Ascending aorta (tissue), 2 donors: ENCODE measurements at places on chromosomes 2 and 18.

GRCh38 chr2:235080101-235080500 lies 128.3 kb downstream of the SH3BP4 start:
- DNase-seq, result no peak
- H3K4me1 ChIP-seq, result no peaks in the 10 kb centered on the region
- no peaks in the 10 kb centered on the region for H3K27me3 ChIP-seq
- no peaks in the 10 kb centered on the region for H3K36me3 ChIP-seq

GRCh38 chr2:7190587-7191324 lies 273.5 kb downstream of the RNF144A start:
- H3K27me3 ChIP-seq, result no peaks in the 10 kb centered on the region
- H3K4me1 ChIP-seq, result no peaks in the 10 kb centered on the region
- no peak overlapping the region for H3K27ac ChIP-seq
- H3K4me3 ChIP-seq, result no peak overlapping the region
- DNase-seq, result no peak
- no peaks in the 10 kb centered on the region for H3K36me3 ChIP-seq

GRCh38 chr2:240437551-240437860 lies 2.0 kb downstream of the GPC1 start:
- no peaks in the 10 kb centered on the region for H3K27me3 ChIP-seq
- no peak overlapping the region for H3K27ac ChIP-seq
- no peak for DNase-seq
- peaks cover 28% of the 10 kb centered on the region for H3K4me1 ChIP-seq

DNA sequence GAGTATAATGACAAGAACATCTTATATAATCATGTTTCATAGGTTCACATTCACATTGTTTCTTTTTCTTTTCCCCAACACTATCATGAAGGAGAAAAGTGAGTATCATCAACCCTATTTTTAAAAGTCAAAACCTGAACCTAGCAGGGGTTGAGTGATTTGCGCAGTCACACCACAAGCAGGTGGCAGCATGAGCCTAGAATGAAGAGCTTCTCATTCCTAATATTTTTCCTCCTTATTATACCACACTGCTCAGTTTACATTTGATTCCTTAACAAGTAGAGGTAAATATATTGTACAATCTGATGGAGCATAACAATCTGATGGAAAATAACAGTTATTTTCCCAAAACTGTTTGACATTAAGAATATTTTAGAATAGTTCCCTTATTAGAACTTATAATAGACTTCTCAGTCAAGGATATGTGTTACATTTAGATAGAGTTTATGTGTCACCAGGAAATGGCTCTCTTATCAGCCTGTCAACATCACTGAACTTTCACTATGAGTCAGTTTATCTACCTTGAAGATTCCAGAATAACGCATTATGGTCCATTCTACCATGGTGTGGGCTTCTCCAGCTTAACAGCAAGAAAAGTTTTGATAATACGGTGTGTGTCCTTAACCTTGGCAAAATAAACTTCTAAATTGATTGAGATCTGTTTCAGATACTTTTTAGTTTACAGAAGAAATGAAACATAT lies 119.5 kb downstream of the NEB start:
- no peaks in the 10 kb centered on the region for H3K27me3 ChIP-seq
- H3K4me3 ChIP-seq, result no peak overlapping the region
- H3K4me1 ChIP-seq, result no peaks in the 10 kb centered on the region
- no peaks in the 10 kb centered on the region for H3K36me3 ChIP-seq
- no peak overlapping the region for H3K27ac ChIP-seq
- no peak for DNase-seq

GRCh38 chr2:73821227-73821626 lies 7.5 kb upstream of the STAMBP start:
- DNase-seq, result no peak
- H3K4me3 ChIP-seq, result no peak overlapping the region
- H3K27me3 ChIP-seq, result no peaks in the 10 kb centered on the region
- no peak overlapping the region for H3K27ac ChIP-seq
- no peaks in the 10 kb centered on the region for H3K36me3 ChIP-seq

GRCh38 chr2:79122676-79123075 lies 2.4 kb downstream of the REG1A start:
- no peak for DNase-seq
- no peak overlapping the region for H3K4me3 ChIP-seq
- H3K27me3 ChIP-seq, result no peaks in the 10 kb centered on the region
- H3K27ac ChIP-seq, result no peak overlapping the region
- H3K36me3 ChIP-seq, result no peaks in the 10 kb centered on the region
- no peaks in the 10 kb centered on the region for H3K4me1 ChIP-seq

- peaks cover 1% of the 10 kb centered on the region for H3K36me3 ChIP-seq
- H3K27ac ChIP-seq, result no peak overlapping the region
- H3K27me3 ChIP-seq, result peaks cover 5% of the 10 kb centered on the region
- no peak for DNase-seq
- H3K4me1 ChIP-seq, result no peaks in the 10 kb centered on the region
Measured at GRCh38 chr2:226802573-226802972, 3.0 kb upstream of the IRS1 start.

- DNase-seq, result no peak
- no peaks in the 10 kb centered on the region for H3K36me3 ChIP-seq
- no peak overlapping the region for H3K4me3 ChIP-seq
- H3K4me1 ChIP-seq, result no peaks in the 10 kb centered on the region
Measured at GRCh38 chr2:198698230-198698629, 759.5 kb downstream of the SATB2 start.

- H3K27me3 ChIP-seq, result no peaks in the 10 kb centered on the region
- no peak for DNase-seq
- H3K4me1 ChIP-seq, result peaks cover 5% of the 10 kb centered on the region
- H3K27ac ChIP-seq, result no peak overlapping the region
- H3K36me3 ChIP-seq, result peaks cover 4% of the 10 kb centered on the region
Measured at GRCh38 chr2:159002462-159003111, 34.1 kb downstream of the TANC1 start.

DNA sequence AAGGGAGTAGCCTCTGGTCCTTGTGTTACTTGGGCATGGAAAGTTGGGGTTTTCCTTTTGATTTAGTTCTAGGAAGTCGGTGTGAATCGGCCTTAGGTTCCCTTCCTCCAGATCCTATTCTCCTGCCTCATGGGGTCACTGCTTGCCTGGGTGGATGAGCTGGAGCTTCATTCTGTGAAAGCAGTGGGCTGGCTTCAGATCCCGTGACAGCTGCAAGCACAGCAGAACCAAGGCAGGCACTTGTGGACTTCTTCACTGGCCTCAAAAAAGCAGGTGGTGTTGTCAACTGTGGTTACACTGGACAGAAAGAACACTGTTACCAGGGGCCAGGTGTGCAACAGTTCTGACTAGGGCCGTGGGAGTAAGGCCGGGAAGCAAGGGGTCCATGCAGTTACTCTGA lies 243.4 kb downstream of the LDLRAD4 start:
- DNase-seq, result no peak
- H3K27ac ChIP-seq, result no peak overlapping the region
- H3K27me3 ChIP-seq, result no peaks in the 10 kb centered on the region
- no peaks in the 10 kb centered on the region for H3K36me3 ChIP-seq
- no peak overlapping the region for H3K4me3 ChIP-seq

GRCh38 chr2:186575856-186576255 lies 14.0 kb upstream of the ITGAV start:
- DNase-seq, result no peak
- H3K36me3 ChIP-seq, result no peaks in the 10 kb centered on the region
- no peak overlapping the region for H3K4me3 ChIP-seq
- H3K27ac ChIP-seq, result peak overlapping the region; percentile 80

- no peaks in the 10 kb centered on the region for H3K27me3 ChIP-seq
- H3K36me3 ChIP-seq, result no peaks in the 10 kb centered on the region
- H3K4me1 ChIP-seq, result peaks cover 26% of the 10 kb centered on the region
- peak overlapping the region; percentile 54 for H3K27ac ChIP-seq
Measured at GRCh38 chr2:96895032-96895745, 25.3 kb upstream of the SEMA4C start.

DNA sequence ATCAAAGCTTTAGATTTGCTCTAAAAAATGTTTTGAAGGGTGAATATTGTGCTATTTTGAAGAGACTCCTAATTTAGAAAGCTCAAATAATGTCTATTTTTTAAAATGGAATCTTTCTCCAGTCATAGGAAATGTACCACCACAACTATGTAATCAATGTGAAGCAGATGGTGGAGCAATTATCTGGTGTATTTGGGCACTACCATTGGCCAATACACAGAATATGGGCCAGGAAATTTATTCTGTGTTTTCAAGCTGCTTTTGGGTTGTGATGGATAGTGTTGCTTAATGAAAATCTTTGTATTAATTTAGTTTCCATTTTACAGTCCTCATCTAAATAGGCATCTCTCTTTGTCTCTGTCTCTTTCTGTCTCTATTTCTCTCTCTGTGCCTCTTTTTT lies 17.1 kb upstream of the VWC2L start:
- H3K4me3 ChIP-seq, result no peak overlapping the region
- H3K36me3 ChIP-seq, result no peaks in the 10 kb centered on the region
- H3K27me3 ChIP-seq, result no peaks in the 10 kb centered on the region
- DNase-seq, result no peak
- no peaks in the 10 kb centered on the region for H3K4me1 ChIP-seq

DNA sequence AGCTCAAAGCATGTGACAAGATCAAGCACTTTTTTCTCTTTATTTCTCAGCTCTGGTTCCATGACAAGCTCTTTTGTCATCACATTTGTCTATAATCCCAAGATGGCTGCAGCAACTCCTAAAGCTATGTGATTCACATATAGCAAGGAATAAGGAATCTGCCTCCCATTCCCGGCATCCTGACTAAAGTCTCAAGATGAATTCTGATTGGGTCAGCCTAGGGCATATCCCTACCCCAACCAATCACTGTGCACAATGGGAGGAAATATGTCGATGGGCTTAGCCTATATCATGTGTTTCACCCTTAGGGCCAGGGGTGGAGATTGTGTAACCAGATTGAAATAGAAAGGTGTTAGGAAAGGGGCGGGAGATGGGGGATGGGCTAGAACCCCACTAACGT lies 23.1 kb upstream of the COLEC12 start:
- no peak overlapping the region for H3K4me3 ChIP-seq
- H3K4me1 ChIP-seq, result peaks cover 23% of the 10 kb centered on the region
- H3K36me3 ChIP-seq, result no peaks in the 10 kb centered on the region
- no peaks in the 10 kb centered on the region for H3K27me3 ChIP-seq

DNA sequence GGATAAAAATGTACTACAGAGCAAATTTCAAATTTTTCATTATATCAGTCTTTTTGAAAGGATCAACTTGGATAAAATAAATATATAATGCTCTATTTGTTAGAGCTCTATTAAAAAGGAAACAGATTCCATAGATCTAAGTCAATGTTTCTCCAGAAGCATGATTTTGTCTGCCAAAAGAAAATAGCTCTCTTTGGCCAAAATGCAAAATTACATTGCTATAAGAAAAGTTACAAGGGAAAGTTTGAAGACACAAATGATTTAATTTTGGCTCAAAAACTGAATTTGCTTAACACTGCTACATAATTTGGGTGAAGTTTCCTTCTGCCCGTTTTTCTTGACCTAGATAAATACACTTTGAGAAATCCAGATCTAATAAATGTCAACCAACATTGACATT lies 15.7 kb downstream of the C2orf69 start:
- H3K27ac ChIP-seq, result no peak overlapping the region
- no peaks in the 10 kb centered on the region for H3K27me3 ChIP-seq
- H3K36me3 ChIP-seq, result peaks cover 6% of the 10 kb centered on the region
- H3K4me3 ChIP-seq, result no peak overlapping the region
- H3K4me1 ChIP-seq, result no peaks in the 10 kb centered on the region

DNA sequence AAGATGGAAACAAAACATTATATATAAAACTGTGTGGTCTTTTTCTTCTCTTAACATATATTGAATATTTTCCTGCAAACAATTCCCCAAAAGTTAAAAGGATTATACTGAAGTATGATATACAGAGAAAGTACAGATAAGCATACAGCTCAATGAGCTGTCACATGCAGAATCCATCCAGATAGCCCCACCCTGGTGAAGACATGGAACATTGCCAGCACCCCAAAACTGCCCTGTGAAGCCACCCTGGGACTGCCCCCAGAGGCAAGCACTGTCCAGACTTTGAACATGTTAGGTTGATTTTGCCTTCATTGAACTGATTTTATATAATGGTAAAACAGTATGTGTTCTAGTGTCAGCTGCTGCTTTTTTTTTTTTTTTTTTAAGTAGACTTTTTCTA lies 112.3 kb upstream of the IL1R2 start:
- H3K36me3 ChIP-seq, result peaks cover 44% of the 10 kb centered on the region
- no peak overlapping the region for H3K4me3 ChIP-seq
- H3K4me1 ChIP-seq, result no peaks in the 10 kb centered on the region
- no peak overlapping the region for H3K27ac ChIP-seq
- H3K27me3 ChIP-seq, result no peaks in the 10 kb centered on the region

GRCh38 chr2:71388214-71388613 lies 56.6 kb downstream of the ZNF638 start:
- no peak overlapping the region for H3K4me3 ChIP-seq
- no peaks in the 10 kb centered on the region for H3K27me3 ChIP-seq
- no peaks in the 10 kb centered on the region for H3K4me1 ChIP-seq
- H3K27ac ChIP-seq, result no peak overlapping the region

GRCh38 chr2:233015019-233015645 lies 2.1 kb upstream of the NGEF start:
- no peak for DNase-seq
- no peaks in the 10 kb centered on the region for H3K27me3 ChIP-seq
- no peak overlapping the region for H3K27ac ChIP-seq
- no peak overlapping the region for H3K4me3 ChIP-seq

- no peak for DNase-seq
- no peak overlapping the region for H3K27ac ChIP-seq
- H3K36me3 ChIP-seq, result peaks cover 3% of the 10 kb centered on the region
Measured at GRCh38 chr2:239386001-239386670, 14.7 kb downstream of the HDAC4 start.

DNA sequence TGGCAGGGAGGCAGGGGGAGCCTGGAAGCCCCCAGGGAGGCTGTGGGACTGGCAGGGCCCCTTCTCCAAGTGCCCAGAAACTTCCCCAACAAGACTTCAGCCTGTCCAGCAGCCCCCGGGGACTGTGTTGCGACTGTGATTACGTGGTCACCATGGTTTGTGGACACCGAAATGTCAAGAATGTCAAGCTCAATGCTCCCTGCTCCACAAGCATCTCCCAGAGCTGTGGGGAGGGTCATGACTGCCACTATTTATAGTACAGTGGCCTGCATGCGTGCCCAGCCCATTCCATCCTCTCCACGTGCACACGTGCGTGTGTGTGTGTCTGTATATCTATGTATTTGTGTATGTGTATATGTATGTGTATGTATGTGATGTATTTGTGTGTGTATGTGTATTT lies 93.8 kb upstream of the MBOAT2 start:
- H3K4me3 ChIP-seq, result no peak overlapping the region
- H3K27me3 ChIP-seq, result no peaks in the 10 kb centered on the region
- H3K27ac ChIP-seq, result no peak overlapping the region

- H3K4me1 ChIP-seq, result no peaks in the 10 kb centered on the region
- no peak overlapping the region for H3K27ac ChIP-seq
- H3K4me3 ChIP-seq, result no peak overlapping the region
Measured at GRCh38 chr2:196259507-196260481, 88.4 kb upstream of the STK17B start.

DNA sequence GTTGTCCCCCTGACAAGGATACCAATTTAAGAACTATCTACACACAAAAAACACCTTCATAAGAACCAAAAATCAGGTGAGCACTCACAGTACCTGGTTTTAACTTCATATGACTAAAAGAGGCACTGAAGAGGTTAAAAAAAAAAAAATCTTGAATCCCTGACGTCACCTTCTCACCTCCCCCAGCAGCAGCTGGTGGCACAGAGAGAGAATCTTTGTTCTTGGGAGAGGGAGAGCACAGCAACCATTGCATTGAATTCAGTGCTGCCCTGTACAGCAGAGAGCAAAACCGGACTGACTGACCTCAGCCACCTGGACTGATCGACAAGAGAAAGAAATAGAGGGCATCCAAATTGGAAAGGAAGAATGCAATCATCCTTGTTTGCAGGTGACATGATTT lies 566.0 kb downstream of the TMX3 start:
- no peak overlapping the region for H3K27ac ChIP-seq
- H3K36me3 ChIP-seq, result no peaks in the 10 kb centered on the region
- H3K27me3 ChIP-seq, result no peaks in the 10 kb centered on the region
